ENCODE measurements at places on chromosomes 2 and 18.
A peak's percentile ranks its signal among the peaks of the same experiment; 100 is the strongest.

DNA sequence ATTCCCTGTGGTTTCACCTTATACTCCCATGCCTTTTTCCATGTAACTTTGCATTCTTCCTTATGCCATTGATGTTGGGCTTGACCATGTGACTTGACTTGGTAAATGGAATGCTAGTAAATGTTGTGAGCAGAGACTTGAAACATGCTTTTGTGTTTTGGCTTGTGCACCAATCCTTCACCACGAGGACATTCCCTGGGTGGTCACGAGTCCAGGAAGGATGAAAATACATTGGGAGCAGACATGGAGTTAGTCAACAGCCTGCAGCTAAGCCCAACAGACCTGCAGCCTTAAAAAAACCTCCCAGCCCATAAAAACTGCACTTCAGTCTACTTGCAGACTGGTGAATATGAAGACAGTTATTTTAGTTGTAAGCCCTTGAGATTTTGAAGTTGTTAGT, 116.5 kb upstream of the SPATS2L start:
- no peak for DNase-seq

DNA sequence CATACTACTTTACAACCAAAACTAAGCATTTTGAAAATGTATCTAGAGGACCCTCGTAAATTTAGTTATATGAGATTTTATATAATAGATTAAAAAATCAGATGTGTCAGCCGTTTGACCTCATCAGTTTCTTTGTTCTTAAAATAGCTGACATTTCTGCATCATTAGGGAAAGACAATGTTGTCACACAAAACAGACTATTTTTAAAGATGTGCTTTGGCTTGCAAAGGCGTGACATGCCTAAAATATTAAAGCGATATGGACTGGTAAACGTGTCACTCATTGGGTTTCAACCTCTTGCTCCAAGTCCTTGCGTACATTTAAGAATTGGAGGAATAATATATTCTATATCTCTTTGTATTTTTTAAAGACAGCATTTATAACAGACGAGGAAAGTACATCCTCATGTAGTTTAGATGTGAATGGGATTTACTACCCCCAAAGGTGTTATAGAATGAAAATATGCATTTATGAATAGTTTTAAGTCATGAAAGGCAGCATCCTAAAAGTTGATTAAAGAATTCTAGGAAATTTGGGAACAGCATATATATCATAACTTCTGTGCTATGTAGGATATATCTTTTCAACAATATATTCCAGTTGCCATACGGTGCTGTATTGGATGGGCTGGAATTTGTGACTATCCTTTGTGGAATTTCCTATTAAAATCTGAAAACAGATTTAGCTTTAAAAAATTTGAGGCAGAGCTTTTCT, 3.8 kb downstream of the MYL12A start:
- DNase-seq: no peak

GRCh38 chr2:1769703-1770422, 25.5 kb upstream of the PXDN start:
- DNase-seq: peak; percentile 37

- no peak for DNase-seq
Observed at GRCh38 chr18:65016631-65017371, 734.0 kb upstream of the CDH7 start.

DNA sequence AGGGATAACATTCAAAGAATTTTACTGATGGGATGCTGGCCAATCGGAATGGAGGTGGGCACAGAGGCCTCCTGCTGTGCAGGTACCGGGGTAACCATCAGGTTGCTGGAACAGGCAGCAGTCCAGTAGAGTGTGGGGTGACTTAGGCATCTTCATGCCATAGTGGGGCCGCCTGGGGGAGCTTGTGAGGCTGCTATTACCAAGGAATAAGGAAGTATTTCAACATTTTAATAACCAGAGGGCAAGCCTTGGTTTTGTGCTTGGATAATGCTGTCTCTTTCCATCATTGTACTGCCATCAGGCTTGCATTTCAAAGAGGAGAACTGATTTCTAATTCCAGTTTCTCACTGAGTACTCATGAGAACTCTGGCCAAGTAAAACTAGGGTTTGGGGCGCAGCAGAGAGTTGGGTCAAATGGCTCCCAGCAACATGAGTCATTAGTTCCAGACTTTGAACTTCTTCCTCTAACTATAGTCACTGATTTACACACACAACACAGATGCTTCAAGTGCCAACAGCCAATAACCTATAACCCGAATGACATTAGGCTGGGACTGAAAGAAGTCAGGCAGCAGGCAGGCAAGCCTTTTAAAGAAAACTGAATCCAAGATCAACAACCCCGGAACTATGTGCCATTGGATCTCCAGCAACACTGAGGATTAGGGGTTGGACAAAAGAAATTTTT, 56.1 kb upstream of the FHL2 start:
- no peak for DNase-seq

GRCh38 chr2:98012561-98012991, 16.8 kb upstream of the TMEM131 start:
- no peak for DNase-seq

- DNase-seq: no peak
Observed at GRCh38 chr2:170408461-170409163, 230.7 kb downstream of the MYO3B start.

DNA sequence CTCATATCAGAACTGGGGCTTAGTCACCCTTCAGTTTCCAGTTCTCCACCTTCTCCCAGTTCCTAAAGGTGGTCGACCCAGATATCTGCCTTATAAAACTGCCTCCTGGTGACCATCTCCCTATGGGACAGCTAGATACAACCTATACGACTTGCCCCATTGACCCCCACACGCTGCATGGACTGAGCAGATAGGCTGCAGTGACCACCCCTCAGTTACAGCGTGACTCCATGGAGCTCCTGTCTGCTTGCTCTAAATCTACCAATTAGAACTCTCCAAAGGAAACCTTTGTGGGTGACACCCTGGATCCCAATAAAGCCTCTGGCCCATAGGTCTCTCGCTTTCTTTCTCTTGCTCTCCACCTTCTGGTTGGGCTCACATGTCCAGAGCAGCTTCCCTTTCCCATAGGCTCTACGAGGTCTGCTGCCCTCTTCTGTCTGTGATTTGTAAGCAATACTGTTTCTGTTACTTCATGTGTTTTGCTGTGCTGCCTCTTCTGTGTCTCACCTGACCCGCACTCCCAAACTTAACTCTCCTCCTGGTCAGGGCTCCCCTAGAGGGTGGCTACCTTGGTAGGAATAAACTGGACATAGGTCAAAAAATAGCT, 971.3 kb upstream of the FAM98A start:
- DNase-seq: no peak

- DNase-seq: no peak
Observed at GRCh38 chr2:157413326-157414035, 30.4 kb downstream of the CYTIP start.

- DNase-seq: no peak
Observed at GRCh38 chr2:40158781-40159180, 293.1 kb downstream of the SLC8A1 start.

GRCh38 chr2:159381574-159381973, 95.1 kb upstream of the WDSUB1 start:
- no peak for DNase-seq

- DNase-seq: no peak
Observed at GRCh38 chr2:210072922-210073509, 70.6 kb downstream of the RPE start.

DNA sequence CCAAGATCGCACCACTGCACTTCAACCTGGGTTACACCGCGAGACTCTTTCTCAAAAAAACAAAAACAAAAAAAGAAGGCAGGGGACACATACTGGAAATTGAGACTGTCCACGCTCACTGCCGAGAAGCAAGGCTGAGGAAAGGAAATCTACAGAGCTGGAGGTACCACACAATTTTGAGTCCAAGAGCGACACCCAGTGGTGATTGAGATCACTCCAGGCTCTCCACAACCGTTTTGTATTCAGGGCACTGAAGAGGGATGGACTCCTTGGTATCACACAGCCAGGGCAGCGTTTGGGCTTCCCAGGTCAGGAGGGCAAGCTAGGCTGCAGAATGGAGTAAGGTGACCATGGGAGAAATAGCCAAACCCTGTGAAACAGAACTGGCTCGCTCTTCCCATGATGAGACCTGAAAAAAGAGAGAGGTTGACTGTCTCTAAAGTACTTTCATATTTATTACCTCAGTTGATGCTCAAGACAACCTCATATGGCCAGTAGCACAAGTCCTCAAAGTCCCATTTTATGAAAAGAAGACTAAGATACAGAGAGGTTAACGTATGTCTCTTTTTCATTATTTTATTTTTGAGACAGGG, 74.5 kb upstream of the YPEL5 start:
- peak; percentile 13 for DNase-seq

- no peak for DNase-seq
Observed at GRCh38 chr2:195343540-195343939, 313.5 kb upstream of the SLC39A10 start.

DNA sequence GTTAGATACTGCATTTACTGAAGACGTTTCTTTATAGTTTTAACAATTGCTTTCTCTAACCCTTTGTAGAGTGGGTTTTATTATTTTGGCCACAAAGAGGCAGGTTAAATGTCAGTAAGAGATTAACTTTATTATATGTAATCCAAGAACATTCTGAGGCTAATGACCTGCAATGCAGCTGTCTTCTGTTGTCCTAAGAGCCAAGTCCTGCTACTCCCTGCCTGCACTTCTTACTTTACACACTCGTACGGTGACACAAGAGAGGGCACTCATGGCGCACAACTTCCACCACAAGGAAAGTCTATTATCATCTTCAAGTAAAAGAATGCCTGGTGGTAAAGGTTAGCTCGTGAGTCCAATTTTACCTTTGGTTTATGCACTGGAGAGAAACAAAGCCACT, 471.0 kb upstream of the HNMT start:
- DNase-seq: no peak

GRCh38 chr2:172510088-172510487, 45.8 kb upstream of the PDK1 start:
- DNase-seq: no peak

GRCh38 chr2:151237422-151238025, 24.1 kb downstream of the RBM43 start:
- no peak for DNase-seq

DNA sequence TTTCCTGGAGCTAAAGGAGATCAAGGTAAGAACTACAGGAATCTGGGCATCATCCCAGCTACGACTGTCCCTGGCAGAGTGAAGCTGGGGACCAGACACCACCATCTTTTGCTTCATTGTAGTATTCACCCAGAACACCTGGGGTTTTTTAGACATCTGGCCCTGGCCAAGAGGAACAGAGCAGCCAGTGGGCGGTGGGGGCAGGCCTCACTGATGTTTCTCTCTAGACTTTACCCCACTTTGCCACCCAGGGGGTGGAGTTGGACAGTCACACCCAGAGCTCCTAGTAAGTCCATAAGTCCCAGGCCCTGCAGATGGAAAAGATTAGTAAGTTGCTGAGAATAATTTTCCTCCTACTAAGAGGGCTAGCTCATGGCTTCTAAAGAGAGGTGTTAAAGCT, 39.6 kb downstream of the MARCO start:
- DNase-seq: no peak

GRCh38 chr18:43916984-43917383, 639.7 kb upstream of the SYT4 start:
- DNase-seq: no peak

DNA sequence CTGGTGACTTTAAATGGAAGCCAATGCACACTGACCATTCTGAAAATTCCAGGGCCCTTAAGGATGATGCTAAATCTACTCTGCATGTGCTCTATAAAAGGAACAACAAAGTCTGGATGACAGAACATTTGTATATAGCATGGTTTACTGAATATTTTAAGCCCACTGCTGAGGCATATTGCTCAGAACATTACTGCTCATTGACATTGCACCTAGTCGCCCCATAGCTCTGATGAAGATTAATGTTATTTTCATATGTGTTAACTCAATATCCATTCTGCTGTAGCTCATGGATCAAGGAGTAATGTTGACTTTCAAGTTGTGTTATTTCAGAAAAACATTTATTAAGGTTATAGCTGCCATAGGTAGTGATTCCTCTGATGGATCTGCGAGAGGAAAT, 827.5 kb upstream of the CHAC2 start:
- no peak for DNase-seq

GRCh38 chr2:88597168-88597567, 30.1 kb downstream of the EIF2AK3 start:
- DNase-seq: no peak

GRCh38 chr2:164710837-164711765, 89.8 kb upstream of the GRB14 start:
- no peak for DNase-seq

- DNase-seq: no peak
Observed at GRCh38 chr2:19461504-19462255, 103.3 kb upstream of the OSR1 start.

DNA sequence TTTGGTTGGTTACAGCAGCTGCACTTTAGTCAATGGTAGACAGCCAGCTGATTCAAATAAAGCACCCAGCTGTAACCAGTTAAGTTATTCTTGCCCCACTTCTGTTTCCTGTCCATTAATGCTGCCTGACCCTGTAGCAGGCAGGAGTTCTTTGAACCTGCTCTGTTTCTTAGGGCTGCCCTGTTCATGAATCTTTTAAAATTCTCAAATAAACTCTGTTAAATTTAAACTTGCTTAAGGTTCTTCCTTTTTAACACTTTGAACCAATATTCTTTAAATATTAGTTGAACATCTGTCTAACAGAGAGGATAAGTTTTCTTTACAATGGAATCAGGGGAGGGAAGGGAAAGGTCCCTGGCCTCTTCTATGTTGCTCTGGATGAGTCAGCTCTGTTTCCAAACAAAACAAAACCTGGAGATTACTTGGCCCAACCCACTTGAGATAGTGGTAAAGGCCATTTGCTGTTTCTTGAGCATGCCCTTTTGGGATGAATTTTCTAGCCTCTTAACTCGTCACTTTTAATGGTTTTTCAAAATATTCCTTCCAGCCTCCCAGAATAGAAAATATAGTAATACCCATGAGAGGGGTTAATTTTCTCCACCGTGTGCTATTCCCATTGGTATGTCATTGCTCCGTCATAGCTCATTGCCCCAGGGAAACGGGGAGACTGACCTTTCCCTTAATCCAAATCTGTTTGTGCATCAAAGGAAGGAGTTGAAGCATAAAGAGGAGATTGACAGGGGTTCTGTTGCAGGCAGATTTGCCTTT, 112.1 kb upstream of the FHL2 start:
- no peak for DNase-seq

GRCh38 chr2:213157242-213157641, 5.8 kb upstream of the IKZF2 start:
- no peak for DNase-seq

DNA sequence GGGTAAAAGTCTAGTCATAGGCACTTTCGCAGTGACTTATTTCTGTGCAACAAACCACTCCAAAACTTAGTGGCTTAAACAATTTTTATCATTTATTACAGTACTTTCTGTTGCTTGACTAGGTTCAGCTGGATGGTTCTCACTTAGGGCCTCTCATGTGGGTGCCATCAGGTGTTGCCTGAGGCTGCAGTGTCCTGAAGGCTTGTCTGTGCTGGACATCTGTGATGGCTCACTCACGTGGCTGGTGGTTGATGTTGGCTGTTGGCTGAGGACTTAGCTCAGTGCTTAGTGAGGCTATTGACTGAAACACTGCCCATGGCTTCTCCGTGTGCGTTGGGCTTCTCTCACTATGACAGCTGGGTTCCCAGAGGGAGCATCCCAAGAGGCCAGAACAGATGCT, 81.4 kb upstream of the GCFC2 start:
- no peak for DNase-seq

All from stimulated activated CD8-positive, alpha-beta memory T cell treated with anti-CD3 and anti-CD28 coated beads, Interleukin-2, amount 100 ng/mL, for 1 hour (primary cell).